ENCODE measurements at places on chromosomes 7 and 10.

- no peak for DNase-seq
These were observed 205.5 kb upstream of the SEMA3D start for GRCh38 chr7:85392326-85392725.

GRCh38 chr7:44140341-44140740 lies 791 bp downstream of the MYL7 start:
- DNase-seq = no peak

GRCh38 chr7:92641921-92642511 lies 51.8 kb upstream of the FAM133B start:
- peak; percentile 19 for DNase-seq

GRCh38 chr7:142200206-142200605 lies 57.7 kb downstream of the PRSS58 start:
- no peak for DNase-seq

DNA sequence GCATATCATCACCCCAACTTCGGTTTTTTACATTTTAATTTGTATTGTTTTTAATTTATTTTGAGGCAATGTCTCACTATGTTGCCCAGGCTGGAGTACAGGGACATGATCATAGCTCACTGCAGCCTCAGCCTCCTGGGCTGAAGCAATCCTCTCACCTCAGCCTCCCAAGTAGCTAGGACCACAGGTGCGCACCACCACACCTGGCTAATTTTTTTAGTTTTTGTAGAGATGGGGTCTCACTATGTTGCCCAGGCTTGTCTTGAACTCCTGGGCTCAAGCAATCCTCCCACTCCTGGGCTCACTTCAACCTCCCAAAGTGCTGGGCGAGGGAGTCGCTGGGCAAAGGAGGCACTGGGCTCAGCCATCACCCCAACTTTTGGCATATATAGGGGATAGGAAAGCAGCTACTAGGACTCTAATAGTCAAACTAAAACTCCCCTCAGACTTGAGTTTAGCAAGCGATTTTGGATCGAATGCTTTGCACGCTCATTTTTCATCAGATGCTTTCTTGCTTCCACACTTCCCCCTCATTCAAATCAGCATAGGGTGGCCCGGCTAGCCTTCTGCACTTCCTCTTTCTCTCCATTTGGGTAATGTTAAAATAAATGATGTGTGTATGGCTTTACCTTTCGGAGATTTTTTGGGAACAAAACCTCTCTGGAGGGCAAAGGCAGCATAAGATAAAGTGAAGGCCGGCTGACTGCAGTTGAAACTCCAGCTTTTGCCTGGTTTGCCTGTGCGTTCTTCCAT lies 20.8 kb upstream of the NMT2 start:
- DNase-seq = no peak

DNA sequence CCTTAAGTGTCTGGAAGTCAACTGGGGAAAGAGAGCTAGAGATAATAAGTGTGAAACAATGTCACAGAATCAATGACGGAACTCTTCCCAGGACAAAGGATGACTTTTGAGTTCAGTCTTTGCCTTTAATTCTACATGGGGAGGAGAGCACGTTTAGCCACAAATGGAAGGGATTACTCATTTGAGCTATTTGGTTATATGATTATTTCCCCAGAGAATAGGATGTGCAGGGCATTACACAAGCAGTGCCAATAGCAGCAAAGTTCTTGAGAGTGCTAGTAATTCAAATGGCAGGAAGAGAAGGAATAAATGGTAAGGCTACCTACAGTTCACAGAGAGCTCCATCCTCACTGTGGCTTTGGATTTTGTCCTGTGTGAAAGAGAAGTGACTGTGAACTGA lies 6.0 kb downstream of the EGFR start:
- no peak for DNase-seq

DNA sequence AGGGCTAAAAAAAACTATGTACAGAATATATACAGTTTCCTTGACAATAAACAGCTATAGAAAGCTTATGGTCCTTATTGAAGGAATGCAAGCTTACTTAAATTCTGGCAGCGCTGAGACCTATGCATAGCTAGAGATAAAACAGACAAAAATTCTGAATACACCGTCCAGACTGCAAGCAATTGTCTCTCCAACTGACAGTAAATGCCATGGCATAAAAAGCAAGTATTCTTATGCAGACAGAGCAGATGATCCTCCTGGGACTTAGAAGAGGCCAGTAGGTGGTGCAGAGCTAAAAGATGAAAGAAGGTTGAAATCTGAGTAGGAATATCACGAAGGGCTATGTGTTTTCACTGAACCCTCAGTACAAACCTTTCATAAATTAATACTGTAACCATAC lies 157.0 kb upstream of the CACNA2D1 start:
- no peak for DNase-seq

- DNase-seq = no peak
These were observed 41.4 kb upstream of the IKZF1 start for GRCh38 chr7:50262916-50263690.

- DNase-seq = no peak
These were observed 41.9 kb downstream of the CREB3L2 start for GRCh38 chr7:137960020-137960419.

GRCh38 chr7:156479596-156479995 lies 161.0 kb upstream of the RNF32 start:
- no peak for DNase-seq

GRCh38 chr10:123583639-123584418 lies 82.3 kb upstream of the GPR26 start:
- DNase-seq = peak; percentile 8

DNA sequence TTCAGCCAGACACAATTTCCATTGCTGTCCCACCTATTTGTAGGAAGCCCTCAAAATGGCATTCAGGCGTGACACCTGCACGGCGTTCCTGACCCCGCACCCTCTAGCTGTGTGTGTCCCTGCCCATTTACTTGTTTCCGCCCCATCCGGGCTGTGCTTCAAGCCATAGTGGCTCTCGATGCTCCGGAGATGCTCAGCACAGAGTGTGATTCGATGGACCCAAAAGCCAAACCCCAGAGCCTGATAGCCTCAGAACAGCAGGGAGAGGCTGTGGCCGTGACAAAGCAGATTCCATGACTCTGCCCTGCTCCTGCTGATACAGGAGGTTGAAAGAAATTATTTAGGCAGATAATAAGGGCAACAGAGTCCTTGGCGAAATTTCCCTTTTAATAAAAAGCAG lies 13.4 kb downstream of the BUD31 start:
- DNase-seq = no peak

DNA sequence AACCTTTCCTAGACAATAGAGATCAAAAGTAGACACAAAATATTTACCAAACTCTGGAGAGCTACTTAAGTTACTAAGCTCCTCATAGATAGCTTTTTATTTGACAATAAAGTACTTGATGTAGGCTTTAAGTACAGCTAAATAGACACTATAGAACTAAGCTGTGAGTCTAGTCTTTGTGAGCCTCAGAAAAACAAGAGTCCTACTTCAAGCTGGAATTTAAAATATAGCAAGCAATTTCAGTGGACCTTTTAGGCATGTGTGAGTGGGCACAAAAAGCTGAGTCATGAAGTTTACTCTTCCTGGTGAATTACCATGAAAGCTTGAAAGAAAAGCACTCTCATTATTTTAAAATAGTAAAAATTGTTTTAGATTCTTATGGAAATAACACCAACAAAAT lies 76.1 kb downstream of the ADD3 start:
- DNase-seq = no peak

DNA sequence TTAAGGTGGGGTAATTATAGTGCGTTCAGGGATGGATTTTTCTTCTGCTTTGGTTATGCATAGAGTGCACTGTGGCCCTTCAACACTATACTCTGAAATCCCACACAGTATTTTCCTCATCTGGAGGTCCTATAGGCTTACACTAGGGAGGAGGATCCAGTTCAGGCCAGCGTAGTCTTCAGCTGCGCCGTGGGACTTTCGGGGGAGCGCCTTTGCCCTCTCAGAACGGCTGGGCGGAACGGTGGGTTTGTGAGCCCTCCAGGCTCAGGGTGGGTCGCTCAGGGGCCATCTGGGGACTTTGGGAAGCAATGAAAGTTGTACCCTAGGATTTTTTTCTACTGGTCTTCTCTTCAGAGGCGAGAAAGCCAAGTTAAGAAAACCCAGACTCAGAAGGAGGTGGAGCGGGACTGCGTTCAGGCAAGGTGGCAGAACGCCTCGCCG lies 652 bp upstream of the VPS26A start:
- no peak for DNase-seq

DNA sequence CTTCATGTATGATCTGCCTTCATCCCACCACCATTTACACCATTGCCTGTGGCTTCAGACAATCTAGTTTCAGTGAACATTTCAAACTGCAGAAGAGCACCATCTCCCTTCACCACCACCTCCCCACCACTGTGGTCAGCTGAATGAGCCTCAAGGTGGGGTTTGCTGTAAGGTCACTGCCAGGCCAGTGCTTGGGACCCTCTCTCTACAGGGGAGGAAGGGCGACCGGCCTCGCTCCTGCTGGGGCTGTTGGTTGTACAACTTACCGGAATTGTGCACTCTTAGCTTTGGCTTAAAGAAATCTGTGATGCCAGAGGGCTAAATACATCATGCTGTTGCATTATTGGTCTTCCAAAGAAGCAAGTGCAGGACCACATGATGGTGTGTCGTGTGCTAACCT lies 26.6 kb downstream of the PFKP start:
- no peak for DNase-seq

DNA sequence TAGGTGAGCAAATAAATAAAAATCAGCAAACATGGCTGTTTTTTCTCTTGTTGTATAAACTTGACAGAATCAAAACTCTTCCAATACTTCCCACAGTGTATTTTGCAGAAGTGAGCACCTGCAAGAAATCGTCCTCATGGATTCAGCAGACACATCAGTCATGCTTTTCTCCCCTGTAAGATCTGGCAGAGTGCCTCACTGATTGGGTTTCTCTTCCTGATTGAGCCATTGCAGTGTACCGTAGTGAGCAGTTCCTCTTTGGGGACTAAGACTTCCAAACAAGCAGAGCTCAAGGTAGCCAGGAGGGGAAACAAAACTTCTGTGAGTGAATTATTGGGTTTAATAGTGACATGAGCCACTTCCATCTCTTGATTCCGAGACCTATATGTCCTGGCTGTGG lies 2.2 kb upstream of the CCDC3 start:
- DNase-seq = no peak

GRCh38 chr10:79298403-79299244 lies 48.6 kb upstream of the PPIF start:
- no peak for DNase-seq

DNA sequence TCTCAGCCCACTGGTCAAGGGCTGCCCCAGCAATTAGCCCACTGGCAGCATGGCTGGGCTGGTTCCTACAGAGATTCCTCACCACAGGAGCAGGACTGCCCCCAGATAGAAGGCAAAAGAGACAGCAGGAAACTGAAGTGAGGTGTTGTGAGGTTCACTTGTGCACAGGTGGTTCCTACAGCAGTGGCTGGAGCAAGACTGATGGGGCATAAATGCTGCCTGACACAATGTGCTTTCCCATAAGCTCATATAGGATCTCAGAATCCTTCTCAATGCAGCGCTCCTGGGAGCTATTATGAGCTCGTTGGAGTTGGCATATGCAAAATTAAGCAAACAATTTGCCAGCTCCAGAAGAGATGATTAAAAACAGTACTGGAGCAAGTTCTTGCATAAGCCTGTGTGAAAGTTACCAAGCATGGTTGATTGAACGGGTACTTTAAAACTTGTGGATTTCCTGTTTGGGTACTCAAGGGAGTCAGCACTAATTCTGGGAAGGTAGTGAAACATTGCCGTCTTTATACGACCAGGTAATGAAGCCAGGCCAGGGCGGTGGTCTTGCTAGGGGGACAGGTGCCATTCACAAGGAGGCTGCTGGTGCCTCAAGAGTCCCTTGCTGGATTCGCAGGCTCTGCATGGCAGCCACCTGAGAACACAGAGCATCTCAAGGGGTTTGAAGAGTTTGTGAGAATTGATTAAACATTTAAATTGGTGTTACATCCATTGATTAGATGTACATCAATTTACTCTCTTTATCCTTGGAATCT lies 20.3 kb upstream of the PRKCQ start:
- no peak for DNase-seq

DNA sequence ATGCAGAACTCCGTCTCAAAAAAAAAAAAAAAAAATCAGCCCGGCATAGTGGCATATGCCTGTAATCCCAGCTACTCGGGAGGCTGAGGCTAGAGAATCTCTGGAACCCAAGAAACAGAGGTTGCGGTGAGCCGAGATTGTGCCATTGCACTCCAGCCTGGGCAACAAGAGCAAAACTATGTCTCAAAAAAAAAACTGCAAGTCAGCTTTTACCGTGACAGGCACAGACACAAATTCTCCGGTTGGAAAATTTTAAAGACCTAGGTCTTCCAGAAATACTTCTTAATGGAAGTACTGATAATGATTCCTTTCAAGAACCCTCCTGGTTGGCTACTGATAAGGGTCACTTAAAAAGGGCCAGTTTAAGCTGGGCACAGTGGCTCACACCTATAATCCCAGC lies 19.4 kb upstream of the ARPC1B start:
- DNase-seq = no peak

DNA sequence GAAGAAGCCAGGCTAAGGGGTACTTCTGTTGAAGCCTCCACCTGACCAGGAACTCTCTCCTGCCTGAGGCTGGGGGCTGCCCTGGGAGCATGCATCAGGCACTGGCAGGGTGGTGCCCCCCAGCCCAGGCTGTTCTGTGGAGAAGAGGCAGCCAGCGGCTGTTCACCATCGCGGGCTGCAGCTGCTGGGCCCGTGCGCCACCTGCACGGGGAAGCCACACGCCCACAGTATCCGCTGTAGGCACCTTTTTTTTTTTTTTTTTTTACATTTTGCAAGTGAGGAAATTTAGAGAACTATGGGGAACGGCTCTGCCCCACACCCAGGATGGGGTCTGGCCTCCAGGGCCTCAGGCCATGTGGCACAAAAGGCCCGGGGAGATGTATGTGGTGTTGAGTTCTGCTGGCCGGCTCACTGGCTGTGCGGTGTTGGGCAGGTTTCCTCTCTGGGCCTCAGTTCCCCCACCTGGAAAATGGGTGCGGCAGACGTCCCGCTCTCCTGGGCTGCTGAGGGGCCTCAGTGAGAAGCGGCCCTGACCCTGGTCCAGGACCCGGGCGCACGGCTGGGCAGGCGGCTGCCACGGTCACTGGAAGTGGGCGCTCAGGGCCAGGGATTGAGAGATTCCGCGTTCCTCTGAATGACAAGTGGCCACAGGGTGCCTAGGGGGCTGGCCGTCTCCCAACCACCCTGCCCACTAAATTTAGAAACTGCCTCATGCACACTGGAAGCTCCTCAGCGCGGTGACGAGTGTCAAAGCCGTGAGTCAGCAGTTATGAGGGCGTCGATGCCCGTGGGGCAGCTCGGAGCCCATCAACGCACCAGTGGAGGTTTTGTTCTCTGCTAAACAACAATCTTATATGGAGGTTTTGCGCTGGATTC lies 8.8 kb upstream of the INTS1 start:
- DNase-seq = peak; percentile 44

DNA sequence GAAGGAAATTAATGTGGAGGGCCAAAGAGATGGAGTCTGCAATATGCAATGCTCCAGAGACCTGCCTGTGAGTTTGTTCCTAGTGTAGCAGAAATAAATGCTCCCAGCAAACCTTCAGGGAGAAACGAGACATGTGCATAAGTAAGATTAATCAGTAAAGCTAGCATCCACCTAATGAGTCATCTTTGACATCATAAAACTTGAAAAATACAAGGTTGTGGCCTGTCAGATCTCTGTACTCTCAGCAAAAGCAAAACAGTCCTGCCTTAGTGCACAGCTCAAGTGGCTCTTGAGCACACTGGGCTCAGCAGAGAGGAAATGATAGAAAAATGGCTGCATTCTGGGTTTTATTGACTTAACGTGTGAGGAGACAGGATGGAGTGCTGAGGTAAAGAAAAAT lies 32.5 kb upstream of the ERCC6 start:
- no peak for DNase-seq
